ENCODE measurements at places on chromosomes 3 and 15.
A peak's percentile ranks its signal among the peaks of the same experiment; 100 is the strongest.

- DNase-seq = no peak
These were observed 208.6 kb downstream of the ZIC4 start for GRCh38 chr3:147197739-147198138.

DNA sequence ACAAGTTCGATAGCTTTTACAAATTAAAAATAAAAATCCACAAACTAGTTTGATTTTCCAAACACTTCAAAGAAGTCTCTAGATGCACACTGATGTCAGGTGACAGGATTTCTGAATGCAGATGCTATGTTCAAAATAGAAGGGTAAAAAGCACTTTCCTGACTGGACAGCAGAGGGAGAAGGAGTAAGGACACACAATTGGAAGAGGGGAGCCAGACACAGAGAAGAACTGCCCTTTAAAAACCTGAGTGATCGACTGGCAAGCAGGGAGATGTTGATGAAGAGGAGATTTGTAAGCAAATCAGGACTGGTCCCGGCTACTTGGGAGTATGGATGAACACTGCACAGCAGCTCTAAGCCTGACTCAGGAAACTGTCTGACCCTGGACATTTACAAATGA is 612.8 kb downstream of the MAGI1 start:
- DNase-seq = peak; percentile 28

DNA sequence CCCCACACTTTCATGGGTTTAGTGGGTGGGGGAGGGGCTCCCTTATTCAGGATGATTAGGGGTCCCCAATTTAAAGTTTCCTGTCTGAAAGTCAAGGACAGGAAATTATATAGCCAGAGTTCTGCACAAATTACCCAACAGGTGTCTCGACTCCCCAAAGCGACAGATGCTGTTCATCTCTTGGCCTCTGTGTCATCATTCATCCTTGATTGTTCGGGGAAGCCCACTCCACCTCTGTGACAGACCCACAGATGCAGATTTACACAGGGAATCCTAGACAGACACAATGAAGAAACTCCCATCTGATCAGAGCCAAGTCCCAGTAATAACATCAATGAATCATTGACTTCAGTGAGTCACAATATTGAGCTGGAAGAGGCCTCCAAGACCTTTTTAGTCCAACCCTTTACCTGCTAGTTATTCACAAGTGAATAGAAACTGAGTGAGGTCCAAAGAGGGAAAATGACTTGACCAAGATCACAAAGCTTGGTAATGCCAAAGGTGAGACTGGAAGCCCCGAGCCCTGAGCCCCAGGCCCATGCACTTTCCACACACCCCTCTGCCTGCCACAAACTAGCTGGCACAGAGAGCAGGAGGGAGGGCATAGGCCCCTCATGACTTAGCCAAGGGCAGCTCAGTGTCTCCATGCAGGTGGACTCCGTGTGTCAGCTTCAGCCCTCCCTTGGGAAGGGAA is 7.9 kb upstream of the SRP14 start:
- DNase-seq = peak; percentile 87

- DNase-seq = no peak
These were observed 141.1 kb downstream of the DOCK3 start for GRCh38 chr3:50815844-50816243.

GRCh38 chr3:177934001-177934891 is 602.0 kb upstream of the KCNMB2 start:
- DNase-seq = peak; percentile 4

DNA sequence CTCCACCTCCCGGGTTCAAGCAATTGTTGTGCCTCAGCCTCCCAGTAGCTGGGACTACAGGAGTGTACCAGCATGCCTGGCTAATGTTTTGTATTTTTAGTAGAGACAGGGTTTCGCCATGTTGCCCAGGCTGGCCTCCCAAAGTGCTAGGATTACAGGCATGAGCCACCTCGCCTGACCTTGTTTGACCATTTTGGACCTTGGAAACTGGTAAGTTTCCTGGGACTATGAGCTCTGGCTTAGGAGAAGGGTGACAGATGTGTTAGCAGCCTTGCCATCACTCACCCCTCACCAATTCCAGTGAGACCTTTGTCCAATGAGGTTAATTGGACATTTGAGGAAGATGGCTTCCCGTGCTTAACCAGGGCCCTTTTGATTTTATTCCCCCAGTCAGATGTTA is 19.9 kb downstream of the DNASE1L3 start:
- no peak for DNase-seq

GRCh38 chr3:169509780-169510692 is 153.5 kb downstream of the MECOM start:
- DNase-seq = no peak

GRCh38 chr15:67838789-67839332 is 984 bp downstream of the RNU6-1 start:
- peak; percentile 62 for DNase-seq

DNA sequence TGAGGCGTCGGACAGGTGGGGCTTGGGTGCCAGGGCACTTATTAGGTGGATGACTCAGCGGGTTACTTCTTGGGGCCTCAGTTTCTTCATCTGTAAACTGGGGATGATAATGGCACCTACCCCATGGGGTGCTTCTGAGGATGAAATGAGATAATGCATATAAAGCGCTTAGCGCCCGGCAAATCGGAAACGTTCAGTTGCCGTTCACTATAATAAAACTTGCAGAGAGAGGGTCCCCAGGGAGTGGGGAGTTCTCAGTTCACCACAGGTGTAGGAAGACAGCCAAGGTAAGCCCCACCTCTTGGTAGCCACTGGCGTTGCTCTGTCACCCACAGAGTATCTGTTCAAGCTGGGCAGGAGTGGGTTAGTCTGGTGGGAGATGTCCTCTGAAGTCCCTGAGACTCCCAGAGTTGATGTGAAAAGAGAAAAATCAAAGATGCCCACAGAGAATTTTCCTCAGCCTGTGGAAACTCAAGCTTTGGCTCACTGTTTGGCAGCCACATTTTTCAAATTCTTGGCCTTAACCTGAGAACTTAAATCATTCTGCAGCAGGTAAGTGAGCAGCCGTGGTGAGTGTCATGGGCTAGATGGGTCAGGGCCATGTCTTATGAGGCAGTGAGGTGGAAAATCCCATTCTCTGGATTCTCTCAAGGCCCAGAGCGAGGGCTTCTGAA is 221.5 kb upstream of the BHLHE40 start:
- no peak for DNase-seq

- DNase-seq = no peak
These were observed 105.4 kb downstream of the ZIC1 start for GRCh38 chr3:147514366-147515160.

GRCh38 chr3:101281521-101282030 is 38.8 kb downstream of the IMPG2 start:
- peak; percentile 4 for DNase-seq

GRCh38 chr15:84832448-84833040 is 15.4 kb downstream of the ALPK3 start:
- no peak for DNase-seq

DNA sequence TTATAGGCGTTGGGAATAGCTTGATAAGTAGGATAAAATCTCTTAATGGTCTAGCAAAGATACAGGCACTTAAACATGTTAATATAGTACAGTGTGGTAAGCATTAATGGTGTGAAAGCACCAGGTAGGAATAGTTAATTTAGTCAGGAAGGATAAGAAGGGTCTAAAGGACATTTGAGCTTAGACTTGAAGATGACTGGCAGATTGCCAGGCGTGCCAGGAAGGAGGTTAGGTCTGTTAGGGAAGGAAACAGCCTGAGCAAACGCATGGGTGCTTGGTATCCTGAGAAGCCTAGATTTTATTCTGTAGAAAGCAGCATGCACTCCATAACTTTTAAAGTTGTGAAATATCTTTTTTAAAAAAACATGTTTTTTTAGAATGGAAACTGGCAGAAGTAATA is 17.7 kb downstream of the SEC62 start:
- no peak for DNase-seq

DNA sequence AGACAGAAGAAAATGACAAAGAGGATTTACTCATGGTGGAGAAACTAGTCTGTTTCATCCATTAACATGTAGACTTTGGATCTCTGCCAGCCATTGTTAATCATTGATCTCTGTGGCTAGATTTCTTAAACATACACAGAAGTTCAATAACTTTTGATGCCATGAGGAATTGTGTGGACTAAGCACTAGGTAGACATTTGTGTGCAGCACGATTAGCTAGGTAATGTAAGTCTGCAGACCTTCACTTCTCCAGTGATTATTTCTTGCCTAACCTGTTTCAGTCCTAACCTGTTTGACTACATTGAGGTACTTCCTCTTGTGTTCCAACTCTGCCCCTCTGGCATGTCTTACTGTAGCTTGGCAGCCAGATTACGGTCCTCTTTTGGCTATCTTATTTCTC is 928.5 kb upstream of the ROBO1 start:
- no peak for DNase-seq

- DNase-seq = no peak
These were observed 23.2 kb downstream of the SEMA5B start for GRCh38 chr3:123004201-123004918.

GRCh38 chr3:167738037-167738436 is 2.5 kb downstream of the SERPINI1 start:
- no peak for DNase-seq

GRCh38 chr15:68526269-68526668 is 52.5 kb upstream of the CORO2B start:
- DNase-seq = peak; percentile 85

GRCh38 chr3:194312743-194313281 is 38.3 kb downstream of the CPN2 start:
- no peak for DNase-seq

DNA sequence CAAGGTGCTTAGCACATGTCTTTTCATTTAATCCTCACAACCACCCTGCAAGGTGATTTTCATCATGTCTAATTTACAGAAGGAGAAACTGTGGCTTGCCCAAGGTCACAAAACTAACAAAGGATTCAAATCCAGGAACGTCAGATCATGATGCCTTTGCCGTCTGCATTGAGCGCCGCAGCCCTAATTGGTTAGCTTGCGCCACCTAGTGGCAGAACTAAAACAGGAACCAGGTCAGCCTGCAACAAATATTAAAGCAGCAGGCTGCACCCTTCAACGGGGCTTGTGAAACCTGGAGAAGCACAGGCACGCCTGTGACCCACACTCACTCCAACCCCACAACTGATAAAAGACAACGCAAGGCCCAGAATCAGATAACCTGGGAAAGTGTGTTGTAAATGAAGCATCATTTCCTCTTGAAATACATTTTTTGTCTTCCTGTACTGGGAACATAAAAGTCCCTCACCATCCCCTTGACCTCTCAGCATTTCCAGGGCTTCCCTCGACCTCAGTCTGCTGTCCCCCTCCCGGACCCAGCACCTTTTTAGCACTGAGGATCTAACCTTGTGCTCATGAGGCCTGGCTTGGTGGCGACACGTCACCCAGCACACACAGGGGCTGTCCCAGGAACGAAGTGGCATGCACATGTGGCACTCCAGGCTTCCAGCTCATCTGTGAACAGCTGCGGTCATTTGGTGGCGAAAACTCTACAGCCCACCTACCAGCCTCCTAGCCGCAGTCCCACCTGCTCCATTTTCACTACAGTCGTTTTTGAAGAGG is 17.3 kb downstream of the DPH3 start:
- peak; percentile 77 for DNase-seq

- DNase-seq = no peak
These were observed 245.9 kb upstream of the LMCD1 start for GRCh38 chr3:8255725-8256124.

DNA sequence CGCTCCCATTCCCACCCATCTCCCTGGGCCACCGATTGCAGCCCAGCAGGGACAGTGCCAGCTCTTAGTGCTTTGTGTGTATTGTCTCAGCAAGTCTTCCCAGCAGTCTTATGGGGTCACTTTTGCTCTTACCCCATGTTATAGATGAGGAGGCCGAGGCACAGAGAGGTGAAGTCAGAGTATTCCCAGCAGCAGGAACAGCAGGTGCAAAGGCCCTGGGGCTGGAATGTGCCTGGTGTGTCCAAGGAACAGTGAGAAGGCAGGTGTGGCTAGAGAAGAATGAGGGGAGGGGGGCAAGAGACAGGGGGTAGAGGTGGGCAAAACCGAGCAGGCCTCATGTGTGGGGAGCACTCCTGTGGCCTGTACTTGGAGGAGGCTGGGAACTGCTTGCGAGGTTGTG is 12.8 kb upstream of the DUSP7 start:
- no peak for DNase-seq

GRCh38 chr3:45164056-45164455 is 17.9 kb upstream of the CDCP1 start:
- no peak for DNase-seq

DNA sequence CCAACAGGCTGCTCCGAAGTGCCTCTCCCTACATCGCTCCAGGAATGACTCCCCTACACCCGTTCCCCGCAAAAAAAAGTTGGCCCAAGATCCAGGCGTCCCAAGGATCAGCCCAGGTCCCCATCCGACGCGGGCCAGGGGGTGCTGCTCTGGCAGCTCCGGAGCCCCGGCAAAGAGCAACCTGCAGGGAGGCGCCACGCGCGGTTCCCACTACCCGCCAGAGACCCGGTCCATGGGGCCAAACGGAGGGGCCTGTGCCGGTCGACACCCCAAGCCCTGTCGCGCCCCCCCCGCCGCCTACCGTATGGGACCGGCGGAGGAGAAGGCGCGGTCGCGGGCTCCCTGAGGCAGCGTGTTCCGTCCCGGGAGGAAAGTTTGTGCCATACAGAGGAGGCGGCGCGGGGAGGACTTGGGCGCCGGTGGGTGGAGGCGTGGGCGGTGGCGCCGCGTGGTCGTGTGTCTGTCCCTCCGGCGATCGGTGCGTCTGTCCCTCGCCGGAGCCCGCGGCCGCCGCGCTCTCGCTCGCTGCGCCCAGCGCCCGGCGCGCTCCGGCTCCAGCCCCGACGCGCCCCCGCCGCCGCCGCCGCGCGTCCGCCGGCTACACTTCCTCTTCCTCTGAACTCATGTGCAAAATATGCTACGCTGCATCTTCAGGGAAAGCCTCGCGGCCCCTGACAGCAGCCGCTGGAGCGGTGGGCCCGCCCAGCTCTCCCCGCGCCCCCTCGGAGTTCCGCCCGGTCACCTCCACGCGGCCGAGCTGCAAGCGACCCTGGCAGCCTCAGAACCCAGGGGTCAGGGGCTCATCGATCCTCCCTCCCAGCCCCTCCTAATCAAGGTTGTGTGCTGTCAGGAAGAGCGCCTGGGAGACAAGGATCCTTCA is at the start of gene RFTN1:
TSS of gene RFTN1 (minus strand) at position 559 of the 880 bp plus-strand sequence. CDS start 19,830 bp downstream, outside the sequence.
- peak; percentile 77 for DNase-seq

DNA sequence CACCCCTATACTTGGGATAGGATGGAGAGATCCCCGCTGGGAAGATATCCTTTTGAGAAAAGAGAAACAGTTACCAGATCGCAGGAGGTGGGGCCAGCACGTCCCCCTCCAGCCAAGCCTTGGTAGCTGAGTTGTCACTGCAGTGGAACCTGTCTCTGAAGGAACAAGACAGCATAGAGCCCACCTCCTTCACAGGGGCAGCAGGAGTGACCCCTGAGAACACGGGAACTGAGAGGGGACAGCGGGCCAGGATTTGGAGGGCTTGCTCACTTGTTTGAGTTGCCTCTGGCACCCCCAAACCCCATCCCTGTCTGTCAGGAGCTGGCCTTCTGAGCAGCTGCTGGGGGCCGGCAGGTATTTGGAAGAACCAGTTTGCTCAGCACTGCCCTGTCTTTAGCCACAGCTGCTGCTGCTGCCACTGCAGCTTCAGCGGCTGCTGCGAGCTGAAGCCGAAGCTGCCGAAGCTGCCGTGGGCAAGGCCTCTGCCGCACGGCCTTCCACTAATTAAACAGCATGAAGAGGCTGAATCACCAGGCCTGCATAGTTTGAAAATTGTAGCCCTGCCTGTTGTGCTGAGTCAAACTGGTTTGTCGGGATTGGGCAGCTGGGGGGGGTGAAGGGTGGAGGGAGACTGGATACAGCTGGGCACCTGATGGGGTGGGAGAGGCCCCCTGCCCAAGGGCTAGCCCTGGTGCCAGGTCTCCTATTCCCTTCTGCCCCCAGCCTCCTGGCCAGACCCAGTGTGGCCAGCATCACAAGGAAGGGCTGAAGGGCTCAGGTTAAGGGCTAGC is 4.0 kb downstream of the EPHB3 start:
- DNase-seq = peak; percentile 92

Measured in RPMI7951 (cell line).